ENCODE measurements at places on chromosomes 5 and 9. TPM values are rescaled to one million over a fixed set of nuclear protein-coding genes. Genes with fewer than 3 reads are reported as not detected.

The TMEM252 gene
- not detected for total RNA-seq

The TRIM36 gene
- total RNA-seq, result 0.91 TPM

The PCDHB11 gene
- total RNA-seq, result not detected

The BTNL9 gene
- total RNA-seq, result 0.41 TPM

The DOK3 gene
- 1.8 TPM for total RNA-seq

The GLDC gene
- total RNA-seq, result 2.5 TPM

The VCAN gene
- total RNA-seq, result 0.04 TPM

The C5orf52 gene
- total RNA-seq, result not detected

The IL13 gene
- 0.72 TPM for total RNA-seq

The HNRNPAB gene
- total RNA-seq, result 232 TPM

The TICAM2 gene
- total RNA-seq, result 0.91 TPM

The BARHL1 gene
- total RNA-seq, result not detected

The CTSV gene
- total RNA-seq, result 2.6 TPM

The IDNK gene
- 4.7 TPM for total RNA-seq

The IGIP gene
- total RNA-seq, result 3.2 TPM

The LCP2 gene
- total RNA-seq, result 173 TPM

The PNPLA7 gene
- 4.4 TPM for total RNA-seq

The FAM221B gene
- total RNA-seq, result not detected
